ENCODE measurements at places on chromosomes 12 and 14.
A peak's percentile ranks its signal among the peaks of the same experiment; 100 is the strongest.

GRCh38 chr12:54650409-54650808, 2.2 kb upstream of the DCD start:
- peaks cover 37% of the 10 kb centered on the region for H3K27me3 ChIP-seq
- H3K36me3 ChIP-seq: no peaks in the 10 kb centered on the region
- H3K4me3 ChIP-seq: no peak overlapping the region
- no peak overlapping the region for H3K27ac ChIP-seq
- H3K4me1 ChIP-seq: no peaks in the 10 kb centered on the region

DNA sequence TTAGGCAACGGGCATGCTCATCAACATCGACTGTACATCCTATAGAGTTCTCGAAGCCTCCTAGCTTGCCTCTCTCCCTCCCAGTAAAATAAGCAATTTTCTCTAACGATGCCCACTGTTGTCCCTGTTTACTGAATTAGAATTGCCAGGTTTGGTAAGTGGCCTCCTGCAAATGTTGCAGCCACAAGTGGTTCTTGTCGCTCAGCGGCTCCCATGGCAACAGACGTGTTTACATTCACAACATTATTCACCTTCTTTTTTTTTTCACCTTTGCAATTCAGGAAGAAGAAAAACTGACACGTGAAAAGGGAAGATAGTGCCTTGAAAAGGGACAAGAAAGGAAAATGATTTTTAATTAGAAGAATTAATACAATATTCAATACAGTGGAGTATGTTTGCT, 100.9 kb upstream of the PKP2 start:
- H3K27me3 ChIP-seq: no peaks in the 10 kb centered on the region
- H3K27ac ChIP-seq: no peak overlapping the region
- no peaks in the 10 kb centered on the region for H3K36me3 ChIP-seq
- no peak for DNase-seq

DNA sequence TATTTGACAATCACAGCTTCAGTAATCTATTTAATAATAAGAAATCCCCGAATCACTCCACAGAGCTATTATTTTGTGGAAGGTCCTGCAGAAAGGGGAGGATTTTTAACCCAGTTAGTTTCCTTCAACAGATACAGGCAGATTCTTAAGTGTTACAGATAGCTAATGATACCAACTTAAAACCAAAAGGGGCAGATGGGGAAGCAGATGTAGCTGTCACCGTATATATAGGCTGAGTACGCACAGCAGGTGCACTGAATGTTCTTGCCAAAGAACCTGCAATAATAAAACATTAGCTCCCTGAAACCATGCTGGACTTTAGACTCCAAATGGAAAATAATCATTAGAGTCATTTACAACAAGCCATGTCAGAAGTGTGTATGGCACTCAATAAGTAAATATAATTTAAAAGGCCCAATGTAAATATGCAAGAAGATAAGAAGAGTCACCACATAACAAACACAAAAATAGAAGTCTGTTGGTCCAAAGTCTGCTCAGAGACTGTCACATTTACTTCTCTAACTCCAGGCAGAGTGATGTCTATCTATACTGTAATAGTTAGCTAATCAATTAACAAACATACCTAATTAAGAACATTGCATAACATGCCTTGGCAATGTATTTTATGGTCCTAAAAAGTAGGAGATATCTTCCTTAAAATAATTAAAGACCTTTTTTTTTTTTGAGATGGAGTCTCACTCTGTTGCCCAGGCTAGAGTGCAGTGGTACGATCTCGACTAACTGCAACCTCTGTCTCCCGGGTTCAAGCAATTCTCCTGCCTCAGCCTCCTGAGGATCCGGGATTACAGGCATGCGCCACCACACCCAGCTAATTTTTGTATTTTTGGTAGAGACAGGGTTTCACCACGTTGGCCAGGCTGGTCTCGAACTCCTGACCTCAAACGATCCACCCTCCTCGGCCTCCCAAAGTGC, 78.8 kb downstream of the SEC23A start:
- H3K27me3 ChIP-seq: no peaks in the 10 kb centered on the region
- H3K36me3 ChIP-seq: peaks cover 4% of the 10 kb centered on the region
- no peak overlapping the region for H3K4me3 ChIP-seq
- H3K27ac ChIP-seq: no peak overlapping the region
- H3K4me1 ChIP-seq: peaks cover 2% of the 10 kb centered on the region
- peak; percentile 34 for DNase-seq

GRCh38 chr12:71448150-71448581, 8.6 kb downstream of the LGR5 start:
- H3K4me1 ChIP-seq: no peaks in the 10 kb centered on the region
- H3K27ac ChIP-seq: no peak overlapping the region
- no peak overlapping the region for H3K4me3 ChIP-seq
- DNase-seq: no peak
- H3K36me3 ChIP-seq: no peaks in the 10 kb centered on the region
- H3K27me3 ChIP-seq: peaks cover 25% of the 10 kb centered on the region

DNA sequence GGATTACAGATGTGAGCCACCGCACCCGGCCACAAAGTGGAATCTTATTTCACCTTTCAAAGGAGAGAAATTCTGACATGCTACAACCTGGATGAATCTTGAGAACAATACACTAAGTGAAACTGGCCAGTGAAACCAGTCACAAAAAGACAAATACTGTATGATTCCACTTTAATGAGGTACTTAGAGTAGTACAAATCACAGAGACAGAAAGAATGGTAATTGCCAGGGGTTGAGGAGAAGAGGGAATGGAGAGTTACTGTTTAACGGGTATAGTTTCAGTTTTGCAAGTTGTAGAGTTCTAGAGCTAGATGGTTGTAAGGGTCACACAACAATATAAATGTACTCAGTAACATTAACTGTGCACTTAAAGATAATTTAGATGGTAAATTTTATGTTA, 33.4 kb downstream of the ADIPOR2 start:
- H3K36me3 ChIP-seq: peaks cover 35% of the 10 kb centered on the region
- H3K27me3 ChIP-seq: no peaks in the 10 kb centered on the region
- no peak overlapping the region for H3K27ac ChIP-seq
- peaks cover 13% of the 10 kb centered on the region for H3K4me1 ChIP-seq

DNA sequence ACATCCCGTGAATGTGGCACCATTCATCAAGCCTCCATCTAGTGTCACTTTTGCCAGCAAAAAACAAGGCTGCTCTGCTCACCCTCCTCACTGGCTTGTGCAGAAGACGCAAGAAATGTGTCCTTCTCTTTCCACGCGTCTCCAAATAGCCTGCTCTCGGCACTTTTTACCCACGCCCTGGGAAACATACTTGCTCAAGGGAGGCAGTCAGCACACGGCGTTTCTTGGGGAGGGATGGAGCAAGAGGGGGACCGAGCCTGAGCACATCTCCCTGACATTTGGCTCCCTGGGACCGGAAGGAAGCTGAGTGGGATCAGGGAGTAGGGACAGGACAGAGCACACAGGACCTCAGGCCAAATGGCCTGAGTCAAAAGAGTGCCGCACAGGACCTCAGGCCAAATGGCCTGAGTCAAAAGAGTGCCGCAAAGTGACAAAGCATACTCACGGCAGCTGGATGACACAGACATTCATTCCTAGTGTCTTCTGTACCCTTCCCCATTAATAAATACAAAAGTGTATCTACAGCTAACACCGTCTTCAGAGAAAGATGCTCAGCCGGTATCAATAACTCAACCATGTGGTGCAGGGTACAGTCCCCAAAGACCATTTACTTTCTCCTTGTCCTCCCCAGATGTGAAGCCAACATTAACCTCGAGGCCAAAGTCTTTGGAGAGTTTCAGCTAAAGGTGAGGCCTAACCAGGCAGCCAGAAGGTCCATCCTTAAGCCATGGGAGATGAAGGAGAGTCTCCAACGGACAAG, 7.1 kb downstream of the BCL11B start:
- peak; percentile 76 for DNase-seq
- peak overlapping the region; percentile 99 for H3K27ac ChIP-seq
- peaks cover 81% of the 10 kb centered on the region for H3K4me1 ChIP-seq
- H3K36me3 ChIP-seq: peaks cover 47% of the 10 kb centered on the region
- no peaks in the 10 kb centered on the region for H3K27me3 ChIP-seq

- peaks cover 75% of the 10 kb centered on the region for H3K4me1 ChIP-seq
- H3K27me3 ChIP-seq: no peaks in the 10 kb centered on the region
- H3K27ac ChIP-seq: no peak overlapping the region
- no peak overlapping the region for H3K4me3 ChIP-seq
- DNase-seq: no peak
Measured at GRCh38 chr14:61532123-61532505, 163.2 kb upstream of the HIF1A start.

GRCh38 chr14:65156568-65157366, 54.5 kb upstream of the MAX start:
- H3K27ac ChIP-seq: no peak overlapping the region
- H3K4me1 ChIP-seq: peaks cover 11% of the 10 kb centered on the region
- peaks cover 2% of the 10 kb centered on the region for H3K27me3 ChIP-seq
- DNase-seq: no peak
- H3K4me3 ChIP-seq: no peak overlapping the region
- H3K36me3 ChIP-seq: no peaks in the 10 kb centered on the region

- no peak overlapping the region for H3K27ac ChIP-seq
- peaks cover 44% of the 10 kb centered on the region for H3K36me3 ChIP-seq
- H3K4me3 ChIP-seq: no peak overlapping the region
- peaks cover 3% of the 10 kb centered on the region for H3K4me1 ChIP-seq
Measured at GRCh38 chr12:118402251-118402650, 25.9 kb downstream of the SUDS3 start.

DNA sequence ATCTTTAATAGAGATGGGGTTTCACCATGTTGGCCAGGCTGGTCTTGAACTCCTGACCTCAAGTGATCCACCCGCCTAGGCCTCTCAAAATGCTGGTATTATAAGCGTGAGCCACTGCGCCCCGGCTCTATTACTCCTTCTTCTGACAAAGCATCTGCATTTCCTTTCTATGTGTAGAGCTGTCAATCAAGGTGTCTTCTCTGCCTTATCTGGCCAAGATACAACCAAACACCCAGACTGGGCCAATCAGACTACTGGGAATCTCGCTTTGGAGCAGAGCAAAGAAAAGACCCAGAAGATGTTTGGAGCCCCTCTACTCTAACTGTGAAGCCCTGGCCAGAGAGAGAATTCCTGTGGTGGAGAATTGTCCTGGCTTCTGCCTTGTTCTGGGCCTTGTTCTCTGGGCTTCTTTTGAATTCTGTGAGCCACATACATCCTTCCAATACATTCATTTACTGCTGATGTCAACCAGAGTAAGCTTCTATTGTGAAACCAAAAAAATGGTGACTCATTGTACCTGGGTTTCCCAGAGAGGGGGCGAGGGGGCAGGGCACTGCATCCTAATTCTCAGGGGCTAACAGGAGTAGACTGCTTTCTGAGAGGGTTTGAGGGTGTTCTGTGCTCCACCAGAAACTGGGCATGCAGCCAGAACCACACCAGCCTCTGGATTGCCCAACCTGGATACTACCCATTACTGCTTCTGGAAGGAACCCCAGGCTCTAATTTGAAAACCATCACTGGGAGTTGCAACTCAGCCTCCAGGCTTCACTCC, 18.8 kb upstream of the FLVCR2 start:
- peak; percentile 84 for DNase-seq
- H3K4me3 ChIP-seq: peak overlapping the region; percentile 63
- peak overlapping the region; percentile 98 for H3K27ac ChIP-seq
- no peaks in the 10 kb centered on the region for H3K27me3 ChIP-seq

DNA sequence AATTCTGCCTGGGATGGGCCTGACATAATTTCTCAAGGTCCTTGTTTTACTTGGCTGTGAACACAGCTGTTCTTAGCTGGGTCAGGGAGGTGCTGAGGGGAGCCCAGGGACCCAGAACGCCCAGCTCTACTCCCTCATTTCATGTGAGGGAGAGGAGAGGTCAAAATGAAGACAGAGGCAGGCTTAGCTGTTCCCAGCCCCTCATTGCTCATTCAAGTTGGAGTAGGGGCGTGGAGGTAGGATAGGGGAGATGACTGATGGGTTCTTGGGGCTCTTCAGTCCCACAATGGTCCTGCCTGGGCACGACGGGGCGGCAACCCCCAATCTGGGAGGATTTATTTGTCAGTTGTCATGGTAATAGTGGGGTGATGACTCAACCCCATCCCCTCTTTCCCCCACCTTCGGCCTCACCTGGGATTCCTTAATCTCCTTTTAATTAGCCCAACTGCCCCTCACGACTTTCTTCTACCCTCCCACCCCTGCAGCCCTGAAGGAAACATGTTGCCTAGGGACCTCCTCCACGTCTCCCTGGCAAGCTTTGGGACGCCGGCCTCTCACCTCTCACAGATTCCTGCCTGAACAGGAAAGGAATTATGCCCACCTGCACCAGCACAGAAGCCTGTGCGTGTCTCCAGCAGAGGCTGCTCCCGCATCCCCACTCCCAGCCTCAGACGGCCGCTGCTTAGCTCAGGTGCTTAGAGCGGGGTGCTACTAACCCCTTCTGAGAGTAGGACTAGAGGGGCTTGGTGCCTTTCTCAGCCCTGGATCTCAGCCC, 10.2 kb downstream of the SPRYD3 start:
- peaks cover 10% of the 10 kb centered on the region for H3K4me1 ChIP-seq
- no peak overlapping the region for H3K4me3 ChIP-seq
- H3K36me3 ChIP-seq: peaks cover 40% of the 10 kb centered on the region
- no peak for DNase-seq
- no peaks in the 10 kb centered on the region for H3K27me3 ChIP-seq

DNA sequence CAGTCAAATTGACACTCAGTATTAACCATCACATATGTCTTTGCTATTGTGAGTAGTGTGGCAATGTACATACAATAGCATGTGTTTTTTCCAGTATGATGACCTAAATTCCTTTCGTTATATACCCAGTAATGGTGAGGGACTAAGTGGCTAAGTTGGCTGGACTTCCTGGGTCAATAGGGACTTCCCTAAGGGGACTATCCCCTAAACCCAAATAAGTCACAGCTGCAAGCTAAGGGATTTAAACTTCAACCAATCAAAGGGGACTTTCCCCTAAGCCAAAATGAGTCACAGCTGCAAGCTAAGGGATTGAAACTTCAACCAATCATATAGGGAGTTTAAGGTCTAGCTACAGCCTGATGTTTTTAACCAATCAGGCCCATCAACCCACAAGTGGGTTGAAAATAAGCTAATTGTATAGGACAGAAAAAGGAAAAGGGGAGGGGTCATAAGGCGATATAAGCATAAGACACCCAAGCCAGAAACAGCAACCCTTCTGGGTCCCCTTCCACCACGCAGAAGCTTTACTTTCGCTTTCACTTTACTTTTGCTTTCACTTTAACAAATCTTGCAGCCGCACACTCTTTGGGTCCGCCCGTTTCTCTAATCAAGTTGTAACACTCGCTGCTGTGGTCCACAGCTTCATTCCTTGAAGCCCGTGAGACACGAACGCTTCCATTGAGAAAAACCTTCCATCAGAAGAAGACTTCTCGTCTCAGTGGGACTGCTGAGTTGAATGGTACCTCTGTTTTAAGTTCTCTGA, 404.4 kb downstream of the FLRT2 start:
- DNase-seq: peak; percentile 89
- H3K36me3 ChIP-seq: peaks cover 16% of the 10 kb centered on the region
- peak overlapping the region; percentile 90 for H3K27ac ChIP-seq
- peak overlapping the region; percentile 89 for H3K4me3 ChIP-seq
- peaks cover 25% of the 10 kb centered on the region for H3K4me1 ChIP-seq
- H3K27me3 ChIP-seq: no peaks in the 10 kb centered on the region

- H3K4me3 ChIP-seq: peak overlapping the region; percentile 36
- peaks cover 11% of the 10 kb centered on the region for H3K27me3 ChIP-seq
- peaks cover 12% of the 10 kb centered on the region for H3K4me1 ChIP-seq
- no peak overlapping the region for H3K27ac ChIP-seq
- peak; percentile 70 for DNase-seq
Measured at GRCh38 chr14:100617410-100618317, 30.4 kb upstream of the BEGAIN start.
